Dorsolateral prefrontal cortex (tissue), 122 donors: ENCODE measurements at places on chromosomes 3 and 15.

- no peak for DNase-seq
These were observed 407.1 kb upstream of the MCTP2 start for GRCh38 chr15:93823971-93824913.

DNA sequence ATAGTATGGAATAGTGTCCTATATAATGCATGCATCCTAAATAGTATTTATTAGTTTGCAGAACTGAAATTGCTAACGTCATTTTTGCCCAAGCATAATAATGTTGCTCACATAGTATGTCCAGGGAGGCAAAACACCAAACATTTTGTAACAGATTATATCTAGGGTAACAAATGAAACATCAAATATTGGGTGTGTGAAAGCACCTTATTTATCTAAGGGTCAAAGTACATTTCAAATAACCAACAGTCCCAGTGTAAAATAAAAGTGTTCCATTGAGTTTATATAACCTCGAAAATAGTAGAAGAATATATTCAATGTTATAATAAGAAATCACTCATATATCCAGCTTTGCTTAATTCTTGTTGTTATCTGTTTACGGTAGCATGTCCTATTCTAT lies 363.1 kb downstream of the CADM2 start:
- no peak for DNase-seq

GRCh38 chr15:25877681-25878080 lies 14.6 kb upstream of the ATP10A start:
- no peak for DNase-seq

- DNase-seq, result no peak
These were observed 183.6 kb downstream of the MINAR1 start for GRCh38 chr15:79615754-79616153.

- no peak for DNase-seq
These were observed 40.4 kb downstream of the DNAJB8 start for GRCh38 chr3:128426128-128426921.

- DNase-seq, result no peak
These were observed 32.9 kb upstream of the OSBPL11 start for GRCh38 chr3:125628212-125628611.

GRCh38 chr3:160368804-160369203 lies 30.2 kb downstream of the IFT80 start:
- no peak for DNase-seq

GRCh38 chr3:36814066-36814717 lies 49.8 kb upstream of the DCLK3 start:
- no peak for DNase-seq

DNA sequence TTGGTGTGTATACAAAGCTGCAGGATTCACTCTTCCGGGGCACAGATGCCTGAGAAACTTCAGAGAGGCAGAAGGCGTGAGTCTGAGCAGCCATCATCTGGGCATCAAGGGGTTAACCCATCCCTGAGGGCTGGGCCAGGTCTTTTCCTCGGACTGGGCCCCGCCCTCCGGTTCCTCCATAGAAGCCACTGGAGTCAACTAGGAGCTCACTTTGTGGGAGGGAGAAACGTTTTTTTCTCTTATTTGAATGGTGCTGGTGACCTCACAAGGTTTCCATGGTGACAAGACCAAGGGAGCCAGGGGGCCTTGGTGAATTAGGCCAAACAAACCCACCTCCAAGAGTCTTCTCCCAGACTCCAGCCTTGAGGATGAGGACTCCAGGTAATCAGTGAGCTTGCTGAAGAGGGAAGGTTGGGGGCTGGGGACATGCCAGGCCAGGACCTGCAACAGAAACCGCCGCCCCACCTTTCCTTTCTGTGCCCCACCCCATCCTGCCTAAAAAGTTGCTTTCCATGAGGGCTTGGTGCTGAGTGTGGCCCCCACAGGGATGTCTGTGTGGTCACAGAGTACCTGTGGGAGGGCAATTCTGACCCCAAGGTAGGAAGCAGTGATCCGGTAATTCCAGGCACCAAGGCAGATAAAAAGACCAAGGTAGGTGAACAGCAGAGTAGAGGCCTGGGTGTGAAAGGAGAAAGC lies 14.8 kb upstream of the INSYN1 start:
- DNase-seq, result no peak

DNA sequence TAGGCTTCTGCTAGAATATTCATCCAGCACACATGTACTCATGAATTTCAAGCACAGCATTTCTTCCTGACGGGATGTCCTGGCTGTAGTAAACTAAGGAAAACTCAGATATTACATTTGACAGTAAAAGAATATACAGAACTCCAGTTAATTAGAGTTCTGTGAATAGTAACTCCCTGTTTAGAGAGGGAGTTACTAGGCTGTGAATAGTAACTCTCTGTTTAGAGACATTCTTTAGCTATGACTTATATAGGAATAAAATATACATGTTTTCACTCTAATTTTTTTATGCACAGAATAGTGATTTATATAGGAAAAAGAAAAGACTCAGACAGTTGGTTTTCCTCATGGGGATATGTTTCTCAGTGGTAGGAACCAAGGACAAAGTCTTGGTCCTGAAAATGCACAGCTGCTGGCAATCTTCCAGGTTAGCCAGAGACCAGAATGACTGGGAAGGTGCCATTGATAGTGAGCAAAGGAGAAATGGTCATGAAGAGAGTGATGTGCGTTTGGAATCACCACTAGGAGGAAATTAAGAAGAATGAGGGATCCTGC lies 480.7 kb upstream of the THBS1 start:
- DNase-seq, result no peak

GRCh38 chr15:77798151-77798835 lies 165.6 kb upstream of the LINGO1 start:
- DNase-seq, result no peak

DNA sequence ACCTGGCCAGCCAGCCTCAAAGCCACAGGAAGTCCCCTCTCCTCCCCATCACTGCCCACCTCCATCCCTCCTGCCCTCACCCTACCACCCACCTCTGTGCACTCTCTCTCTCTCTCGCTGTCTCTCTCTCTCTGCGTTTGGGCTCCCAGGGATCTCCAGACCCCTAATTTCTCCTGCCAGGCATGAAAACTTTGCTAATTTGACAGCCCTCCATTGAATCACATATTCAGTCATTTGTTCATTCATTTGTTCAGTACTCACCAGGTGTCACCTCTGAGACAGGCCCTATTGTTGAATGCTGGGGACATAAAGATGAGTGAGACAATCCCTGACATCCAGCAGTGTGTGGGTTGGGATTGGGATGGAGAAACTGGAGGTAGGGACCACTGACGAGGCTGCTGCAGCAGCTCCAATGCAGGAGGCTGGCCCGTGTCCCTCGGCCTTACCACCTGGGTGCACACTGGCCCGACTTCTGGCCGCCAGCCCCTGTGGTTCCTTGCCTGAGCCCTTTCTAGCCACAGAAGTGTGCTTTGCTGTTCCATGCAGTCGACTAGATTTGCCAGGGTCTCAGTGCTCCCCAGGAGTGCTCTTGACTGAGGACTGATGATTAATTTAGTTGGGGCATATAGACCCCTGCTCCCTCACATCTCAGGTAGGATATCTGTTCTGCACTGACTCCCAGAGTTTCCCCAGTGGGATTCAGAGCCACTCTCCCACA lies 38.6 kb upstream of the TSEN2 start:
- DNase-seq, result no peak

DNA sequence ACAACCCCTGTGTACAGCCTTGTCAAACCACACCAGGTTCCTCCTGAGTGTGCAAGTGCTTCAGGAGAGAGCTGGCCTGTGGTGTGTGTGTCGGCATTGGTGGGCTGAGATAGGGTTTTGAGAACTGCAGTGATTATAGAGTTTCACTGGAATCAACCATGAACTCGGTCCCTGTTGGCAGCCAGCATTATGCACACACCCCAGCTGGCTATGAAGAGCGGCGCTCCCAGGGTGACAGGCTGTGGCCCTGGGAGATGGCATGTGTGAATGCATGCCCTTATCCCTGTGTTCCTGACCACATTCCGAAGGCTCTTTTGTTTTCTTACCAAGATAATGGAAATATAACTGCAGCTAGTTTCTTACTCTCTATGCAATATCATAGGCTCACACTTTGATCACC lies 101.8 kb downstream of the SNRK start:
- no peak for DNase-seq

DNA sequence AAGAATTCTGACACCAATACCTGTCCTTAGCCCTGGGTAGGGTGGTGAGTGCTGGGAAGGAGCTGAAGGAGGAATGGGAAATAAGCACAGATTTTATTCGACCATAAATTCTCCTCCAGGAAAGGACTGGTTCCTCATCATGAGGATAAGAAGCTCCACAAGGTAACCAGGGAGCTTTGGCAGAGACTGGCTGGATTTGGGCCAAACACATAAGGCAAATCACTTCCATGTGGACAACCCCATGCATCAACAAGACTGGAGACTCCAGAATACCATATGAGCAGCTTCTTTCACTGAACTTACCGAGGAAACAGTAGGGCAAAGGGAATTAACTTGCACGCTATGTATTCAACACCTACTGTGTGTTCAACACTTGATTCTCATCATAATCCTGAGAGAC lies 312.5 kb downstream of the NTRK3 start:
- DNase-seq, result no peak

DNA sequence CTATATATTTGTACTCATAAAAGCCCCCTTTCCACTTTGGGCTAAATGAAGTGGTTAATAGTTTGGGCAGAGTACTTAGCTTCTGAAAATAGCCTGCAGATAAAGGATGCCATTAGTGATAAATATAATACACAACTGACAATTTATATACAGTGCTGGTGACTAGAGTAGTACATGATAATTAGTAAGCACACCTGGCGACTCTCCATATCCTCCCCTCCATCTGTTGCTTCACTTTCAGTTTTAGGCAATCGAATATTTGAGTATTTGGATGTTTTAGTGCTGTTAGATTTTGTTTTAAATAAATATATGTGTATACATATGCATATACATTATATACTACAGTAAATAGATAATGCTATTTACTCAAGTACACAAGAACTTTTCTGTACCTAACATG lies 35.9 kb upstream of the CHMP2B start:
- DNase-seq, result no peak

- no peak for DNase-seq
These were observed 187.1 kb downstream of the FMN1 start for GRCh38 chr15:33007303-33007855.

GRCh38 chr3:73411993-73412392 lies 212.7 kb downstream of the PDZRN3 start:
- DNase-seq, result no peak

GRCh38 chr3:13937131-13937530 lies 57.3 kb upstream of the WNT7A start:
- no peak for DNase-seq

- DNase-seq, result peak; percentile 46
These were observed 114.5 kb upstream of the GOLGA8J start for GRCh38 chr15:29968099-29968894.

GRCh38 chr15:71971905-71972304 lies 146.0 kb downstream of the MYO9A start:
- DNase-seq, result no peak
